ENCODE measurements at places on chromosomes 2 and 18.

- no peak overlapping the region for H3K4me3 ChIP-seq
- no peak for DNase-seq
- H3K27me3 ChIP-seq = peaks cover 5% of the 10 kb centered on the region
- H3K4me1 ChIP-seq = no peaks in the 10 kb centered on the region
- H3K36me3 ChIP-seq = no peaks in the 10 kb centered on the region
- H3K27ac ChIP-seq = no peak overlapping the region
These were observed 893.2 kb upstream of the CRIM1 start for GRCh38 chr2:35462226-35462998.

DNA sequence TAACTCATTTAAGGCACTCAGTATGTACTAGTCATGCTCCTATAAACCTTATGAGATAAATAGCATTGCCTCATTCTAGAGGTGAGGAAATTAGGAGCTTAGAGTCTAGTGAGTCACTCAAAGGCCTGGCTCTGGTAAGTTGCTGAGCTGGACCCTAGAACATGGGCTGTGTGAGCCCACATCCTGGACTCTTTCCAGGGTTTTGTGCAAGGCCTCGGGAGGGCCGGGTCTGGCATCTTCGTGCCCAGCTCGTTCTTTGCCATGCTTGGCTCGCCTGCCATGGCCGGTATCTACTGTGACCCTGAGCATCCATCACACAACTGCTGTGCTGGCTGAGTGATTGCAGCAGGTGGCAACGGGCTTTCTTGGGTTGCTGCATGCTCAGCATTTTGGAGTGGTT is 168.0 kb downstream of the LPIN1 start:
- no peak overlapping the region for H3K27ac ChIP-seq
- no peaks in the 10 kb centered on the region for H3K4me1 ChIP-seq
- no peaks in the 10 kb centered on the region for H3K27me3 ChIP-seq
- H3K36me3 ChIP-seq = no peaks in the 10 kb centered on the region
- no peak overlapping the region for H3K4me3 ChIP-seq

DNA sequence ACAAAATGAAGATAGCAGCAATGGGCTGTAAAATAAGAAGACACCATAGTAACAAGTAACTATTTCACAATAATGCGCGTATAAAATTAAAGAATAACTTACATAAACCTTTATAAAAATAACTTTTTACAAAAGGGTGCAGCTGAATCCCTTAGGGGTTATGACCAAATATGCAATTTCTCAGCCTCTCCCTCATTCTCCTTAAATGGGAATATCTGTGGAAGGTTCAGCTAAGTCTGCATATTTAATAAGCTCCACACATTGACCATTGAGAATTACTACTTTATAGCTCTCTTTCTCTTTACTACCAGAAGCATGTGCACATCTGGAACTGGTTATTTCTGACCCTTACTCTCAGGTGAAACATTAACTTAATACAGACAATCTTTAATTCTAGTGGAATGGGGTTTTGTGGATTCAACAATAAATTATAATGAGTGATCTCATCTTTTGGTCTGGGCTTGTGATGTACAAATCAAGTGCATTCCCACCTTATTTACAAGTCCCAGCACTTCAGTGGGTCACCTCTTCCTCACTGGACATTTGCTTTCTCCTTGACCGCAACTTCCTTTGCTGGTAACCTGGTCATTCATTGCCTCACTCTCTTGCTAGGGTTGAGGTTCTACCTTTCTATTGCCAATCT is 15.7 kb downstream of the ARHGAP15 start:
- no peak overlapping the region for H3K4me3 ChIP-seq
- no peak overlapping the region for H3K27ac ChIP-seq
- H3K27me3 ChIP-seq = no peaks in the 10 kb centered on the region

GRCh38 chr18:74940856-74941255 is 268.1 kb downstream of the PTGR3 start:
- H3K4me1 ChIP-seq = peaks cover 1% of the 10 kb centered on the region
- H3K4me3 ChIP-seq = no peak overlapping the region
- H3K27ac ChIP-seq = no peak overlapping the region
- no peak for DNase-seq
- H3K36me3 ChIP-seq = no peaks in the 10 kb centered on the region

- no peaks in the 10 kb centered on the region for H3K36me3 ChIP-seq
- no peak overlapping the region for H3K27ac ChIP-seq
- no peaks in the 10 kb centered on the region for H3K4me1 ChIP-seq
- peaks cover 50% of the 10 kb centered on the region for H3K27me3 ChIP-seq
These were observed 95.8 kb downstream of the PAX3 start for GRCh38 chr2:222203041-222203440.

GRCh38 chr2:190627448-190628412 is 21.2 kb upstream of the NAB1 start:
- H3K36me3 ChIP-seq = no peaks in the 10 kb centered on the region
- H3K4me3 ChIP-seq = peak overlapping the region; percentile 9
- H3K27ac ChIP-seq = no peak overlapping the region
- H3K4me1 ChIP-seq = peaks cover 5% of the 10 kb centered on the region

DNA sequence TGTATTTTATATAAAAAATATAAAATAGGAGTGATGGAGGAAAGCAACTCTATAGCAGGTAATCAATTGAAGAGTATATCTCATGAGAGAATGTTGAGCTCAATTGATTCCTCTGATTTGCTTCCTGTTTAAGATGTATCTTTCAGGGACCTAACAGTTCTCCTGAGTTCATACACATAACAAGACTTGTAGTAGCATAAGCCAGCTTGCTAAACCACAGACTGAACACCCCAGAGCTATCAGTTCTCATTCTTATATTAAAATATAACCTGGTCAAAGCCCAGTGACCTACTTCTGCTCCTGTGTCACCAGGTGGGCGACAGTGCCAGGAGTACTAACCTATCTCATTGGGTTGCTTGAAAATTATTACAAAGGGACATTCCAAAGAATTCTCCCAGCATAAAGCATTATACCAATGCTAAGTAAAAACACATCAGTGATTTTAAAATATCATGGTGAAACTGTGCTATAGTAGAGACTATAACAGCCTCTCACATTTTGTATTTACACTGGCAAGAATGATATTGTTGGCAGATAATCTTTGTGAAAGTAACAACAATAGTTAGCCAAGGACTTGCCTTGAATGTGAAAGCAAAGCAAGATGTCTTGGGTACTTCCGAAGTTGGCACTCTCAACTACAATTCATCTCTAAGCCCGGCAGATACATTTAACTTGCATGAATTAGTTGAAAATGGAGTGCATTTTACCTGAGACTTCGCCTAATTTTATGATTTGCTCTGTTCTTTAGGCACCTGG is 40.8 kb upstream of the CDH20 start:
- no peaks in the 10 kb centered on the region for H3K27me3 ChIP-seq
- H3K4me1 ChIP-seq = no peaks in the 10 kb centered on the region
- H3K27ac ChIP-seq = no peak overlapping the region
- no peaks in the 10 kb centered on the region for H3K36me3 ChIP-seq
- no peak for DNase-seq
